ENCODE measurements at places on chromosomes 4 and X.

GRCh38 chr4:168853770-168854169, 156.3 kb downstream of the CBR4 start:
- no peak for DNase-seq

DNA sequence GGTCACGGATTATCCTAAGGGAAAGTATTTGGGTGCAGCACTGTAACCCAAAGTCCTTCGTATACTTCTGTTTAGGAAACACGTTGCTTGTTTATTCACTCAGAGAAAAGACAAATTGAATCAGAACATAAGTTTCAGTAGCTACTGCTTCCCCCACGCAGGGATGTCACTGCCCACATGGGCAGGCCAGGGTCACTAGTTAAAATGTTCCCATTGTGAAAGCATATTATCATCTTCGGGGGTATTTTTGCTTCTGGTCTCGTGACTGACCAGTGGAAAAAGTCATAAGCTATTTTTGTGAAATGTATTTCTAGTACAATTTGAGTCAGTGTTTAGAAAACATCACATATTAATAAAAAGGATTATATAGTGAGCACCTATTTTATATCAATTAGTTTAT, 377.8 kb downstream of the PCDH7 start:
- no peak for DNase-seq

- DNase-seq: no peak
Measured at GRCh38 chrX:132017431-132018185, 5.5 kb upstream of the STK26 start.

DNA sequence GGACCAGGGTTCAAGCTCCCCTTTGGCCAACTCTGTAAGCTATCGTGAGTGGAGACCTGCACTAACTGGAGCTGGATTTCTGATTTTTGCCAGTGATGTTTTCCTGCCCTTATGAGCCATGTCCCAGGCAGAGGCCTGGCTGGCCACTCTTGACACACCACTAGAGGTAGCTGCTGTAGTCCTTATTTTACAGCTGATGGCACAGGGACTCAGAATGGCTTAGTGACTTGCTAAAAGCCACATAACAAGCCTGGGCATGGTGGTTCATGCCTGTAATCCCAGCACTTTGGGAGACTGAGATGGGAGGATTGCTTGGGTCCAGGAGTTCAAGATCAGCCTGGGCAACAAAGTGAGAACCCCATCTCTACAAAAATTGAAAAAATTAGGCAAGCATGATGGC, 33.4 kb downstream of the CYTL1 start:
- DNase-seq: no peak

DNA sequence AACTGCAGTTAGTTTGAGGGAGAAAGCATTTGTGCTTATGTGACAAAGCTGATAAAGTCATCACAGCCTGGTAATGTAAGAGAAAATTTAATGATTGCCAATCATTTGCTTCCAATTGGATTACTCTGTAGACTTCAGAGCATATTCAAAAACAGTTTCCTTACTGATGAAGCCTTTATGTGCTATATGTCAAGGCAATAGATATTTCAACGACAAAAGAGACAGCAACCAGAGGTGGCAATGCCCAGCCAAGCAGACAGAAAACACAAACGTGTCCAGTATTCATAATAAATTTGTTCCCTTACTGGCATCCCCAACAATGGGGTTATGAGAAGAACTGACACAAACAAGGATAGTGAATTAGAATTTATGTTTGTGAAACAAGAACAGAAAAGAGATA, 1840.3 kb upstream of the PCDH7 start:
- no peak for DNase-seq

GRCh38 chr4:140118931-140119640, 34.9 kb downstream of the MAML3 start:
- DNase-seq: no peak

DNA sequence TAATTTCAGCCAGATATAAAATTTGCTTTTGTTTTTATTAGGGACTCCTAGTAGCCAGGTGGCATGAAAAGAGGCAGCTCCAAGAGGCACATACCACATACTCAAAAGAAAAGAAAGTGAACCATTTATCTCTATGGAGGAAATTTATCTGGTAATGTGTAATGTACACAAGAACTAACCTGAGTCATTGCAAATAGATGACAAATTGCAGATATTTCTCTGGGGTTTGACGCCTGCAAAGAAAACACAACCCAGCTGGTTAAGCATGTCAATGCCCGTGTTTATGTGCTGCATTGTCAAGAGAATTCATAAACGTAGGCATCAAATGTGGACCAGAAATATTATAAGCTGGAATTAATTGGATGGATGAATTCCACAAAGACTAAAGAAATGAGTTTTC, 46.9 kb upstream of the PHKA2 start:
- DNase-seq: no peak

DNA sequence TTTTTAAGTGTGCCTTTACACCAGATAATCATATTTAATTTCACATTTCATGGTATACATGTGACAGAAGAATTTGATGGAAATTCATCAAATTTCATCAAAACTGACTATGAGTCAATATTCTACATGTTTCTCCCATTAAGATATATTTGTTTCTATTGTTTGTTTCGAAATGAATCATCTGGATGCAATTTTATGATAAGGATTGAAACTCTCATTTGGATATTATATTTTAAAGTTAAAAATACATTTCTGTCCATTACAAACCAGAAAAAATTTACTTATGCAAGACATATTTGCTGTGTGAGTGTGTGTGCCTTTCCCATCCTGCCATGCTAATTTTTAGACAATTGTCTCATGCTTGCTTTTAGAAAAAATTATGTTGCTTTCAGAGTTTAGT, 52.2 kb downstream of the SULT1B1 start:
- DNase-seq: no peak

- no peak for DNase-seq
Measured at GRCh38 chr4:135244696-135245095, 1043.1 kb upstream of the PABPC4L start.

- DNase-seq: no peak
Measured at GRCh38 chr4:126678618-126679017, 954.1 kb upstream of the INTU start.

GRCh38 chrX:22467571-22467970, 194.9 kb downstream of the CBLL2 start:
- no peak for DNase-seq

DNA sequence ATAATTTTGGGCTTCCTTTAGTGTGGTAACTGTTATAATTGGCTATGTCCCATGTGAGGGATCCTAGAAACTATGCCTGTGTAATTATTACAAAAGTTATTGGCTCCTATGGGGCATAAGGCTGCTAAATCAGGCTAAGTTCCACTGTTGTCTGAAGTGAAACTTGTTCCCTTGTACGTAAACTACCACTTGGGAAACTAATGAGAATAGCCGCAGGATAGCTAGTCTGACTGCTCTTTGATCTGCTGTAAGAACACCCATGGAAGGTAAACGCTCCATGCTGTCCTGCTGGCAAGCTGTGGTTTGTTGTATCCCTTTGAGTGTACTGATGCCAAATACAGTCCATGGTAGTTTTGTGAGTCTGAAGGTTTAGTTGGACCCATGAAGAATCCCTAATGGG, 9.3 kb upstream of the MAOA start:
- no peak for DNase-seq

GRCh38 chr4:118916691-118917289, 28.1 kb downstream of the SYNPO2 start:
- DNase-seq: no peak

- DNase-seq: no peak
Measured at GRCh38 chr4:42281324-42282020, 115.8 kb upstream of the SHISA3 start.

DNA sequence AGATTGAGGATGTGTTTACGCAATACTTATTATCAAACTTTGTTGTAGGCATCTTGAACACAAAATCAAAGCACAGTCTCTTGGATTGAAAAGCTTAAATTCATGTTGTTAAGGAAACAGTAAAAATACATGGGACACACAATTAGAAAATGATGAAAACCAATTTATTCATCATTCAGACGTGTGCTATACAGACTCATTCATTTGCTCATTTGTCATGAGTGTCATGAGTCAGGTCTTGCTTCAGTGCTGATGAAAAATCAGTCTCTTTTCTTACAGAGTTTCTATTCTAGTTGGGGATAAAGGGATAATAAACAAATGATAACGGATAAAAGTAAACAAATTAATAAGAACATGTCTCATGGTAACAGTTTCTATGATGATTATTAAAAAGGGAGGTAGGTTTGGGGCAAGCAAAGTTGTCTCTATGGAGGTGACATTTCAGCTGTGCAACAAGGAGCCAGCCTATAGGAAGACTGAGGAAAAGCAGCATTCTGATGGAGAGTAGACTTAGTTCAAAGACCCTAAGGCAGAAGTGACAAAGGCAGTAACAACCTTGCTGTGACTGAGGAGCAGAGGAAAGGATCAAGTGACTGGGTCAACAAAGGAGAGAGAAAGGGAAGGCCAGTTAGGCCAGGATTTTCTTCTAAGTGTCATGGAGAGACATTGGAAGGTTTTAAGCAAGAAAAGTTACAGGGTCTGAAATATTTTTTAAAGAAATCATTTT, 224.0 kb upstream of the HHIP start:
- DNase-seq: no peak

DNA sequence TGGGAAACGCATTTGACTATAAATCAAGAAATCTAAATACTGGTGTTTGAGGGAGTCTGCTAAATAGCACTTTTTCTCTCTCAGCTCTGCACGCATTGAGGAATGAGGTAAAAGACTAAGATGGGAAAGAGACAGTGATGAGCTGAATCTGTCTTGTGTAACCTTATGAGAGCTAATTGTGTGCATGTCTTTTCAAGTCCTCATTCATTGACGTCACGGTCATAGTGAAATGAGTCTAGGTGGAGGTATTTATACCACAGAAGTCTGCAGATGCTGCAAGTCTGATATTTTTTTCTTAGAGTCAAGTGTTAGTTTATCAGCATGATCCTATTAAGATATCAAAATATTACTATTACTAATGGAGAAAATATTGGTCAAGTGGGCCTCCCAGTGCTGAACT, 361.5 kb upstream of the HS3ST1 start:
- no peak for DNase-seq

- no peak for DNase-seq
Measured at GRCh38 chr4:156954587-156954986, 17.0 kb downstream of the PDGFC start.

GRCh38 chr4:108560616-108561015, 59.8 kb upstream of the RPL34 start:
- DNase-seq: no peak

GRCh38 chr4:109735566-109736365, 5.9 kb upstream of the PLA2G12A start:
- DNase-seq: no peak

- no peak for DNase-seq
Measured at GRCh38 chr4:93658443-93658842, 170.1 kb upstream of the ATOH1 start.

DNA sequence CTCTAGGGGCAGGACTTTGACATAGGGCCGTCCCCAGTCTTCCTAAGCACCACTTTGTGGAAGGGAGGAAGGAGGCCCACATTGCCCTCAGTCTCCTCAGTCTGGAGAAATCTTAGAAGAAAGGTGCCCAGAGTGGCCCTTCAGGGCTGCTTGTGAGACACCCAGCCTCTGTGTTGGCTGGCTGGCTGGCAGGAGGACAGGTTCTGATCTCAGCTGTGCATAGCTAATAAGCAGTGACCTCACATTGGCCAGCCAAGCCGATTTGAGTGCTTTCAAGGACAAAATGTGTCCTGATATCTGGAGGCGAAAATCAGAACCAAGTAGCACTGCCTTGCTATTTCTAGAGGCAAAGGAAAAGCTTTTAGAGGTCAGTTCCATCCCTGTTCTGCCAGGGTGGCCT, 211.5 kb downstream of the BCOR start:
- no peak for DNase-seq

DNA sequence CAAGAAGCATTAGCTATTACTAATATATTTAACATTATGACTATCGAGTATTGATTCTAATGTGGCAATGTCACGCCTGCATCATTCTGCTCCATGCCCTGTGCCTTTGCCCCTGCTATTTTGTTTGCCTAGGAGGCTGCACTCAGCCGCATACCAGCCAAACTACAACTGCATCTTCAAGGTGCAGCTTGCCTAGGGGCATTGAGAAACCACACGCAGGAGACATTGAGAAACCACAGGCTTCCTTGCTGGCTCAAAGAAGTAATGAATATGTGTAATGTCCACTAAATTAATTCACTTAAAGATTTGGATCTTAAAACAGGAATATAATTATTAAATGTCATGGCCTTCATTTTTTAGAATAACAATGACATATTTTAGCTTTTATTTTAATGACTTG, 683.6 kb upstream of the TENM3 start:
- DNase-seq: no peak

DNA sequence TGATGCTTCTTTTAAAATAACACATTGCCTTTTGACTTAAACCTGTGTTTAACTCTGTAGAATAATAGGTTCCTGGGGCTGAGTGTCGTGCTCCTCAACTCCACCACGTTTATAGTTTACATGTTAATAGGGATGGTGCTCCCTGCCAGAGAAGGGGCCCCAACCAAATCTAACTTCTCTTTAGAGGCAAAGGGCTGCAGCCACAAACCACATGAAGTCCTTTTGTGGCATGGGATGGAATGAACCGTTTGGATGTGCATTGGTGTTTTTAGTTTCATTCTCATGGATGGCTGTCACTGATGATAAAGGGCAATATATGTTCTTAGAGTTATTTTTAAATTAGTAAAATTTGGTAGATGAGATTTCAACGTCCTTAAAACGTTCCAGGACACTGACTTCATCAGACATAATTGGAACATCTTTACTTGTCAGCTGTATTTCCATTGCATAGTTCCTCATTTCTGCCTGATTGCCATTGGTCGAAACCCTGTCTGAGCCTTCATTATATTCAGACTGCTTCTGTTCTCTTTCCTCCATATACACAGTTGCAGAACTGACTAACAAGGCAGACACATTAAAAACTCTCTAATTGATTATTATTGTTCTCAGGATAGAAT, 60.4 kb upstream of the HPF1 start:
- no peak for DNase-seq

DNA sequence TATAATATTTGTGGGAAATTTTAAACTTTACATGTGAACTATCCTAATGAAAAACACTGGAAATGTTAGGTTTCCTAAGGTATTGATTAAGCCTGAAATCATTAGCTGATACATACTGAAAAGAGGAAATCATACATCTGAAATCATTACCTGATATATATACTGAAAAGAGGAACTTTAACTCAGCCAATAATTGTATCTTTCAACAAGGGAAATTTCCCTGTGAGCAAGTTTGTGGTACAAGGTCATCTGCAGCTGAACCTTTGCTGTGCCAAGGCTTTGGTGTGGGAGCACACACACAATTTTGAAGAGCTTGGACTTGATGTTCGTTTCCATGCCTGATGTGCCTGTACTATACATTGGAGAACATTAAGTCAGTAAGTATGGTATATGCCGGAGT, 131.9 kb upstream of the USP9X start:
- no peak for DNase-seq

GRCh38 chr4:2817701-2818350, 24.9 kb downstream of the SH3BP2 start:
- DNase-seq: no peak

DNA sequence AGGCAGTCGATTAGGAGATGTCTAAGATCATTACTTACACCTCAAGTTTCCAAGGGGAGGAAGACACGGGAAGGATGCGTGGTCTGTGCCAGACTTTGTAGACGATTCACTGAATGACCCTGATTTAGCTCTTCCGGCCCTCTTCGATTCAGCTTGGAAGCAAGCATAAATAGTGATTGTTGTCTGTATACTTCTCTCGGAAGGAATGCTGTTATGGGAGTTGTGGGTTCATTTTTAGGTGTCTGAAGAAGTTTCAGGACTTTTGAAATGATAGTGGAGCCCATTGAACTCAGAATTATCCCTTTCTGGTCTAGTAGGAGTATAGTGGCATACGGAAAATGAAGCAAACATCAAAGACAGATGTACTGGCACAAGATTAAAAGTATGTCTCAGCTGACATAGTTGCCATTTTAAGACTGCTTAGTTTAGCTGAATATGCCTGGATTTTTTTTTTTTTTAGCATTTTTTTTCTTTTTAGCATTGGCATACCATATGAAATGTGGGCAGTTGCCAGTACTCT, 1.0 kb upstream of the ANKRD17 start:
- no peak for DNase-seq

Measured in activated T-helper 1 cell treated with anti-CD3 and anti-CD28 coated beads, Interleukin-2, amount 50 U/mL, for 16 hours (primary cell).